NCI-H748 treated with DMSO at 0.1 percent for 48 hours (cell line): ENCODE measurements at places on chromosomes 2 and 18.

GRCh38 chr2:20067992-20068584 is 16.7 kb upstream of the LAPTM4A start:
- DNase-seq: no peak

- no peak for DNase-seq
Measured at GRCh38 chr2:148560496-148560895, 84.1 kb upstream of the EPC2 start.

DNA sequence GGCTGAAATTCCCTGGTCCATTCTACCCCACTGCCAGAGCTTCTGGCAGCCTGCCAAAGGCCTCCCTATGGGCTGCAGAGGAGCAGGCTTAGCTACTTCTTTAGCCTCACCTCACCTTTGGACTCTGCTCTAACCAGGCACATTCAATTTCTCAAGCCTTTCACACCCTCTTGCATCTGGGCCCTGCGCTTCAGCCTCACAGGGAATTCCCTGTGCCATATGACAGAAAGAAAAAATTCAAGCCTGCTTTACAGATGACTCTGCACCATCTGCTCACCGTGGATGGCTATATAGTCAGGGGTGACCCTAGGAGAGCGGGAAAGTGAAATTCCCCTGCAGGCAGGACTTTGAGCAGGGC is 62.5 kb downstream of the REEP1 start:
- DNase-seq: no peak

DNA sequence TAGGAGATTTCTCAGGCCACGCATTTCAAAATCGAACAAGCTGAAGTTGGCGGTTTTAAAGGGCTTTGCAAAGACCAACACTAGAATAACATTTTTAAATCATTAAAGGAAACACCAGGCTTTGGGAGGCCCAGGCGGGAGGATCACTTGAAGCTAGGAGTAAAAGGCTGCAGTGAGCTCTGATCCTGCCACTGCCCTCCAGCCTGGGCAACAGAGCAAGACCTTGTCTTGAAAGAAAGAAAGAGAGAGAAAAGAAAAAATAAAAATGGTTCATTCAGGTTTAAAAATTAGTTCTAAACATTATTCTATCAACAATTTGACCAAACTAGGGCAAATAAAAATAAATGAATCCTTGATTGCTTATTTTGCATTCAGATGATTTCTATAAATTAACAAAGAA is 789 bp upstream of the CHST9 start:
- no peak for DNase-seq

- no peak for DNase-seq
Measured at GRCh38 chr2:42979870-42980763, 187.7 kb upstream of the HAAO start.

DNA sequence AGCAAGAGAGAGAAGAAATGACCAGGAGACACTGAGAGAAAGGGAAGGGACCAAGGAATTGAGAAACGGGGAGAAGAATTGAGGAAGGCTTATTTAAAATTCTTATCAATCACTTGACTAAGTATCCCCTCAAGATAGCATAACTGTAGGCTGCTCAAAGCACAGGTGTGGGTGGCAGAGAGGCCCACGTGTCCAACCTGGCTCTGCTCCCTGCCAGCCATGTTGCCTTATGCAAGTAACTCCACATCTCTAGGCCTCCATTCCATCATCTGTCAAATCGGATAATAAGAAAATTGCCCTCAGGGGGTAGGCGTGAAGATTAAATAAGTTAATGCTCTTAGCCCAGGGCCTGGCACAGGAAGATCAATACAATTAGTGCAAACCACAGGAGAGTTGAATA is 7.4 kb upstream of the NPAS2 start:
- DNase-seq: no peak

DNA sequence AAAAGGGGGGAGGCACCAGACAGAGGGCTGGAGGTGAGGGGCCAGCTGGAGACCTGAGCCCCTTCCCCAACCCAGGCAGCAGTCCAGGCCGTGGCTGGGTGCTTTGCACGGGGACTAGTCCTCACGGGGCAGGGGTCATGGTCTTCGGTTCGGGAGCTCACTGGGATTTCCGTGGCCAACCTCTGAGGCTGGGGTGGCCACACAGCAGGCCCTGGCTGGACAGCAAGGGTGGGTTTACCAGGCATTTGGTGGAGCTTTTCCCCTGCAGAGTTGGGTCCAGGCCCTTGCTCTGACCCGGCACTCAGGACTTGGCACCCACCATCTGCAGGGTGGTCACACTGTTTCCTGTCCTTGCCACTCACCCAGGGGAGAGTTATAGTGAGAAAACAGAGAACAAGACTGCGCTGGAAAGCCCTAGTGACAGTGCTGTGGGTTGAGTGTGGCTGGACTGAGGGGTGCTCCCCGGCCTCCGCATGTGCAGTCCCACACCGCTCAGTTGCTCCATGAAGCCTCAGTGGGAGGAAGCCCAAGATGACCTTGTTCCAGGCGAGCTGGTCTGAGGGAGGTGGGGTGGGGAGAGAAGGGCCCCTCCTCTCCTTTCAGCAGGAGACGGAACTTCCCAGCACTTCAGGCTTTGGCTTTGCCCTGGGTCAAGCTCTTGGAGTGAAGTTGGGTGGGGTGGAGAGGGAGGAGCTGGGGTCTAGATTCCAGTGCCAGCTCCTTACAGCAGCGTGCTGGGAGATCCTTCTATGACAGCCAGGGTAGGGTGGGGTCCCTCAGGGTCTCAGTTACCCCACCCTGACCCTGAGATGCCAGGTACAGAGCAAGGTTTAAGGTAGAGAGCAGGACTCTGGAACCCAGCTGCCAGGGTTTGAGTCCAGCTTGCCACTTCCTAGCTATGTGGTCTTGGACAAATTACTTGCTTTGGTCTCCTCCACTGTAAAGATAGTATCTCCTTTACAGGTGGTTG is 219.8 kb downstream of the DYSF start:
- no peak for DNase-seq

DNA sequence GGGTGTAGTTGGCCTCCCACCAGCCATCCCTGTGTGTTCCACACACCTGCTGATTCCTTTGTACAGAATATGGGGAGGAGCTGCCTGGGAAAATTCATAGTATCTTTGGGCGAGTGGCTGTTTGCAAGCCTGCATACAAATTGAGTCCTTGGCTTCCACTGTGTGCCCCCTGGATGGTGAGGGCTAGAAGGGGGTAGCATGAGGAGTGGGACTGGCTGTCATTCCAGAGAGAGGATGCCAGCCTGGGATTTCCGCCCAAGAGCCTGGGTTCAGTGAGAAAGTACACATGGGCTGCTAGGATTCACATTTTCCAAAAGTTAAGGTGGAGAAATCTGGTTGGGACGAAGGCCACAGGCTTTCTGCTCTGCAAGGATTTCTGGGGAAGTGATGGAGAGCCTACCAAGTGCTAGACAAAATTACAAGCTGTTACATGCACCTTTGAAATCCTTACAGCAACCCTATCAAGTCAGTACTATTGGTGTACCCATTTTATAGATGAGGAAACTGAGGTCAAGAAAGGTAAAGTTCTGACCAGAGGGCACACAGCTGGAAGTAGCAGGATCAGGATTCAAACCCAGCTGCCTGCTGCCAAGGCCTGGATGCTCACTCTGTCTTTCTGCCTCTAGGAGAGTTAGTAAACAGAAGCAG is 606 bp upstream of the TOGARAM2 start:
- DNase-seq: no peak
